Activated CD4-positive, alpha-beta T cell treated with anti-CD3 and anti-CD28 coated beads, Interleukin-2, amount 50 U/mL, for 4 hours (primary cell): ENCODE measurements at places on chromosomes 16 and 17.

GRCh38 chr16:70418274-70418992 lies 20.5 kb downstream of the ST3GAL2 start:
- no peak for DNase-seq

- DNase-seq, result no peak
Measured at GRCh38 chr17:81148571-81148970, 16.7 kb upstream of the PVALEF start.

GRCh38 chr17:6536053-6536452 lies 20.3 kb downstream of the PITPNM3 start:
- DNase-seq, result no peak

- no peak for DNase-seq
Measured at GRCh38 chr16:49460786-49461470, 87.3 kb downstream of the C16orf78 start.

- no peak for DNase-seq
Measured at GRCh38 chr17:78159575-78160158, 8.7 kb upstream of the SYNGR2 start.

GRCh38 chr16:71930013-71930563 lies 34.8 kb downstream of the IST1 start:
- DNase-seq, result no peak

DNA sequence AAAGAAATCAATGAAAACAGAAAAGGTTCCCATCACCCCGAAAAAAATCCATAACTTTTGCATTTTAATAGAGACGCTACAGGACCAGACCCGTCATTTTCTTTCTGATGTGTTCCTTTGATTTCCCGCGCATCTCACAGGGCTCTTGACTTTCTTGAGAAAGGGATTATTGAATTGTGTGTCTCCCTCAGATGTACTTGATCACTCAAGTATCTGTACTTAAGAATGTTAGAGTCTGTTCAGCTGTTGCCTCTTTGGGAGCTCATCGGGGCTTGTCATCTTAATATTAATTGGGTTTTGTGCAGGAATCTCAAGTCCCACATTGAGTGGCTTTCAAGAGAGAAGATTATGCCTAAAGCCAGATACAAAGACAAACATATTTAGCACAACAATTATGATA lies 606.4 kb upstream of the SALL1 start:
- no peak for DNase-seq

GRCh38 chr17:64940055-64940454 lies 20.8 kb upstream of the LRRC37A3 start:
- no peak for DNase-seq

GRCh38 chr16:62224646-62225209 lies 188.5 kb upstream of the CDH8 start:
- DNase-seq, result no peak

DNA sequence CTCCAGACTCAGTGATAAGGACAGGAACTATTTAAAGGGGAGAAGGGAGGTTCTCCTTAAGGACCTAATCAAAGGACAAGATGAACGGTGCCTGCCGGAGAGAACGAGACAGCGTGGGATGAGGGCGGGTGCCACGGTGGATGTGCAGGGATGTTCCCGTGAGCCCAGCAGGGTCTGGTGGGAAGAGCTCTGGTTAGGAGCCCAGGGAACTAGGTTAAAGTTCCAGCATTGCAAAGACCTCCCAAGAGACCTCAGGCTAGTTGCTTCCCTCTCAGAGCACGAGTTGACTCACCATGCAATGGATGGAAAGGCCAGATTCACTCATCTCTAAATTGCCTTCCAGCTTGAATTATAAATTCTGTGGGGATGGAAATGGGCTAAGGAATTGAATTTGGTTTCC lies 14.7 kb downstream of the CCR7 start:
- no peak for DNase-seq

- DNase-seq, result no peak
Measured at GRCh38 chr17:68428498-68429172, 28.7 kb downstream of the WIPI1 start.

DNA sequence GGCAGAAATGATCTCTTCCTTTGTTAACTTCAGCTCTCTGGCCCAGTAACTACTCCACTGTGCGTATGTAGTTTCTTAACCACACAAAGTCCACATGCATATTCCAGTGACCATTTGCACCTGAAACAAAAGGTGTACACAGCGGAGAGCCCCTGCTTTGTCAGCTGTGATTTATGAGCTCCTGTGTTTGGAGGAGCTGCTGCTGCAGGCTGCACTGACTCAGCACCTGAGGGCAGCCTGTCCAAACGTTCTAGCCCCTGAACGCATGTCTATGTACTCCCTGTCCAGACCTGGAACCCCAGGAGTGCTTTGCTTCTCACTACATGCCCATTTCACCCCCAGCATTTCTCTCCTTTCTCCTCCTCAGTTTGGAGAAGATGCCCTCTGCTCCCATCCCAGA lies 216.1 kb downstream of the ABCC12 start:
- DNase-seq, result no peak

GRCh38 chr17:76671912-76672262 lies 28.3 kb upstream of the ST6GALNAC1 start:
- no peak for DNase-seq

DNA sequence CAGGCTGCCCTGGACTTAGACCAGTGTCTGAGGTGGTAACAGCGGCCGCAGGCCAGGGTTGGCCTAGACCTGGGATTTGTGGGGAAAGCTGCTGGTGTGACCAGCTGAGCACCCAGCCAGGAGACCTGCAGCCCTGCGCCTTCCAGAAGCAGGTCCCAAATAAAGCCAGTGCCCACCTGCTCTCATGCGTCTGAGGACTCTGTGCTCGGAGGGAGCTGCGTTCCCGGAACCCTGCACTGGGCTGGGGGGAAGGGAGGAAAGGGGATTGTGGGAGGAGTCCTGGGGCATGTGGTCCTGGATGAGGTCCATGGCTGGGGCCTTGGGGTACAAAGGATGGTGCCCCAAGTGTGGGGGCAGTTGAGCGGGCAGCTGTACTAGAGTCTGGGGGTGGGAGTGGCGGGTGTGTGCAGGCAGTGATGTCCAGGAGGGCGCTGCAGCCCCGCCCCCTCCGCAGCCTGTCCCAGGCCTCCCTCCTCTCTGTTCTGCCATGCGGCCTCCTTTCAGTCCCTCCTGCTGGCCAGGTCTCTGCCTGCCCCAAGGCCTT lies 1.8 kb upstream of the NECAB2 start:
- DNase-seq, result no peak

- no peak for DNase-seq
Measured at GRCh38 chr17:37081287-37081686, 132.5 kb downstream of the AATF start.

DNA sequence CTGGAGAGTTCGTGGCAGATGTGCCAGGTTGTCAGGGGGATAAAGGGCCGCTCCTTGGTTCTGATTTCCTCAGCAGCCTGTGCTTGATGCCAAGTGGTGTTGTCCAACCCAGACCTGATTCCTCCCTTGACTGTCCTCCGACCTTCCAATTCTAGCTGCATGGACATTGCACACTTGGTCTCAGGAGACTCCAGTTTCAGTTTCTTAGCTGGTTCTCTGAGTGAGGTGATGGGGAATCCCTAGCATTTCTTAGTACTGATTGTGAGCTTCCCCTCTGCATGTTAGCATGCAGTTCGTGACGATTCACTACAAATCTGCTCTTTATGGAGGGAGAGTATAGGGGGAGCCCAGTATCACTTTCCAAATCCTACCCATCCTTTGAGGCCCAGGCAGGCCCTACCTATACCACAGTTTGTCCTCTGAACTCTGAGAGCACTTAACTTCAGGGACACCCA lies 12.4 kb upstream of the CCR7 start:
- no peak for DNase-seq

- DNase-seq, result no peak
Measured at GRCh38 chr16:50386774-50387173, 18.0 kb upstream of the BRD7 start.

- DNase-seq, result peak; percentile 63
Measured at GRCh38 chr17:78381601-78382232, 3.3 kb downstream of the PGS1 start.

DNA sequence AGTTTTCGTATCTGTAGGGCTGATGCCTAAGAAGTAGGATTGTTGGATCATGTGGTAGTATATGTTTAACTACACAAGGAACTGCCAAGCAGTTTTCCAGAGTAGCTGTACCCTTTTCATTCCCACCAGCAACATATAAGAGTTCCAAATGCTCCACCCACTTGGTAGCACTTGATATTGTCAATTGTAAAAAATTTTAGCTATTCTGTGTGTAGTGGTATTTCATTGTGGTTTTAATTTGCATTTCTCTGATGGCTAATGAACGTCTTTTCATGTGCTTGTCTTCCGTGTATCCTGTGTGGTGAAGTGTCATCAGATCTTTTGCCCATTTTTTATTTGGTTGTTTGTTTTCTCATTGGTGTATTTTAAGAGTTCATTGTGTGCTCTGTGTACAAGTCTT lies 69.7 kb downstream of the TANC2 start:
- no peak for DNase-seq

- no peak for DNase-seq
Measured at GRCh38 chr16:87816507-87817100, 50.8 kb upstream of the KLHDC4 start.

GRCh38 chr16:50520451-50521245 lies 27.5 kb upstream of the NKD1 start:
- no peak for DNase-seq

GRCh38 chr16:71472051-71472450 lies 10.0 kb upstream of the ZNF23 start:
- no peak for DNase-seq

- DNase-seq, result peak; percentile 73
Measured at GRCh38 chr17:39238311-39238972, 12.7 kb upstream of the STAC2 start.

DNA sequence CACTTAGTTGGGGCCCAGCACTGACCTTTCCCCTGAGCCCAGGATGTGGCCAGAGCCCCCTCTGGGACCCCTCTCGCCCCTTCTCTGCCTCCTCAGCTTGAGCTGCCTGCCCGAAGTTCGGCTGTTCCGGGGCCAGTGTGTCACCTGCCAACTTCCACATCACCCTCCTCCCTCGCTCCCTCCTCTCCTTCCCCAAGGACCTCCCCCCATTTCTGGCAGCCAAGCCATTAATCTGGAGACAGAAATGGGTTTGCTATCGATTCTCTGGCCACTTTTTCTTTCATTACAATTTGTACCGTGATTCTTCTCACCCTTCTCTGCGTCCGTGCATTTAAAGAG lies 8.8 kb upstream of the ADAM11 start:
- DNase-seq, result no peak

- no peak for DNase-seq
Measured at GRCh38 chr16:30921459-30921747, 2.0 kb upstream of the FBXL19 start.

GRCh38 chr17:29255926-29256522 lies 9.4 kb downstream of the CRYBA1 start:
- DNase-seq, result no peak

DNA sequence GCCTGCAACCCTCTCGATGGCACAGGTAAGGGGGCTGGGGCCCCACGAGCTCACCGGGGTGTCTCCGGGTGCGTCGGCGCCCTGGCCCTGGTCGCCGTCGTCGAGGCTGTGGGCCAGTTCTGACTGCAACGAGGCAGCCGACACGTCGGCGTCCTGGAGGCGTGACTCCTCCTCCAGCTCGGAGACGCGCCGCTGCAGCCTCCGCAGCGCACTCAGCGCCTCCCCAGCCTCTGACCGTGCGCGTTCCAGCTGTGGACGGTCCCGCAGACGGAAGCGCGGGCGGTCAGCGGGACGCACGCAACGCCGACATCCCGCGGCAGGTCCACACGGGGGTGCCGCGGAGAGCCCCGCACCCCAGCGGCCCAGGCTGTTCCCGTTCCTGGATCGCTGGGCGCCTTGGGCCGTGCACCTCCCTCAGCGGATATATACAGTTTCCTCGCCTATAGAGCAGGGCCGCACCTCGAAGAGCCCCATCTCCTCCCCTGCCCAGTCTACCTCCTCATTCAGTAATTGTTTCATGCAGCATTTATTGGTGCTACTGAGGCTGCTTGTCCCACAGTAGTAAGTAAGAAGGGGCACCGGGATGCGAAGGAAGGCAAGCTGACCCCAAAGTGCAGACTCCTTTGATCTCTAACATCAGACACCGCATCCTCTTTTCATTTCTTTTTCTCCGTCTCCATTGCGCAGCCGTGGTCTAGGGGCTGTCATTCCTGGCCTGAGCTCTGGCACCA lies 5.8 kb downstream of the THOC6 start:
- DNase-seq, result peak; percentile 43

DNA sequence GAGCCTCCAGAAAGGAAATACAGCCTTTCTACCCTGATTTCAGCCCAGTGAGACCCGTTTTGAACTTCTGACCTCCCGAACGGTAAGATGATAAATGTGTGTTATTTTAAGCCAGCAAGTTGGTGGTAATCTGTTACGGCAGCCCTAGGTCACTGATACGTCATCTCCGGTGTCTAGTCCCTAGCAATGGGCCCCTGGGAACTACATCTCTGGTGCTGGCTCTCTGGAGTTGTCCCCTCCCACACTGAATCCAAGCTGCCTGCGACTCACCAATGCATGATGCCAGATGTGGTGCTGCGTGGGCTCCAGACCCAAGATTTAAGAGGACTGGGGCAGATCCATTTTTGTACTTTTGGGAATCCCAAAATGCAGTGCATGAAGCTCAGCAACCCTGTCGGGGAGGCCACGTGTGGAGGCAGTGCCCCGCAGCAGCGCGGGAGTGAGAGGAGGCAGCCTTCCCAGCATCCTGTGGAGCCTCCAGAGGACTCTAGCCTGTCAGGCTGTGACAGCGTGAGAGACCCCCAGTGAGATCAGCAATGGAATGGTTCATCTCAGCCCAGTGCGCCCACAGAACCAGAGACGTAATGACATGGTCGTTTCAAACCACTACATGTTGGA lies 43.6 kb upstream of the USP7 start:
- no peak for DNase-seq

DNA sequence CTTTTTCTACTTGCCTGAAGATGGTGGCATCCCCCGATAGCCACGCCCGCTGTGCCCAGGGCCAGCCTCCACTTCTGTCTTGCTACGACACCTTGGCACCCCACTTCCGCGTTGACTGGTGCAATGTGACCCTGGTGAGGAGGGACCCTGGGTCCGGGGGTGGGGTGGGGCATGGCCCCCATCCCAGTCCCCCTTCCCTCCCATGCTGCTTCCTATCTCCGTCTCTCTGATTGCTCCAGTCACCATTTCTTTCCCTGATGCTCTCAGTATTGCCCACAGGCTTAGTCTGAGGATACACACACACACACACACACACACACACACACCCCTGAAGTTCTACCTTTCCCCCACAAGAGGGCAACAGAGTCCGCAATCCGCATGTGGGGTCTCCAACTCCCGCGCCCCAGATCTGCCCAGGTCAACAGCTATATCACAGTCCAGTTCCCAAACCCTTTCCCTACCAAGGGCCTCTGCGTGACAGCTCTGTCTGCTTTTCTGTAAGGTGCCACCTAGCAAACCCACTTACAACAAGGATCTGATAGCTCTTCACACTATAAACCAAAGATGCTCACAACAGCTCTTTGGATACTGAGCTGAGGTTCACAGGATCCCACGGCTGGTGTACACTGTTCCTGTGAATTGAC lies 3.4 kb downstream of the SGCA start:
- peak; percentile 33 for DNase-seq

GRCh38 chr16:38941-39892 lies 14.2 kb downstream of the POLR3K start:
- DNase-seq, result peak; percentile 25

GRCh38 chr16:89476379-89476778 lies 14.0 kb downstream of the ANKRD11 start:
- no peak for DNase-seq
